ENCODE measurements at places on chromosomes 2 and 18. TPM values are rescaled to one million over a fixed set of nuclear protein-coding genes. Genes with fewer than 3 reads are reported as not detected.

NCK2 gene
- total RNA-seq, result 25.8 TPM

DNA sequence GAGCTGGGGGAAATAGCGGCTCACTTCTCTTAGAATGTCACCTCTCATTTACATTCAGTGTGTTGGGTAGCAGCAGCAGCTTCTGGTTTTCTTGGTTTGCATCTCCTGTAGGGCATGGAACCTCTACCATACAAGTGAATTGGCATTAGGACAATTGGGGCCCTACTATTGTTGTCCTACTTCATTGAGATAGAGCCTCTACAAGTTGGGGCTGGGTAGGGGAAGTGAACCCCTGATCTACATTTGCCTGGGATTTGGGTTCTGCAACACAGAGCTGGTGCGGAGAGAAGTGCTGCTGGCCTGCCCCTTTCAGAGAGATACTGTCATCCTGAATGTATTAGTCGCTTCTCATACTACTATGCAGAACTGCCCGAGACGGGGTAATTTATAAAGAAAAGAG, 391.6 kb upstream of the HS6ST1 start:
- no peak for DNase-seq
- H3K4me3 ChIP-seq, result no peak overlapping the region
- no peaks in the 10 kb centered on the region for H3K27me3 ChIP-seq

DNA sequence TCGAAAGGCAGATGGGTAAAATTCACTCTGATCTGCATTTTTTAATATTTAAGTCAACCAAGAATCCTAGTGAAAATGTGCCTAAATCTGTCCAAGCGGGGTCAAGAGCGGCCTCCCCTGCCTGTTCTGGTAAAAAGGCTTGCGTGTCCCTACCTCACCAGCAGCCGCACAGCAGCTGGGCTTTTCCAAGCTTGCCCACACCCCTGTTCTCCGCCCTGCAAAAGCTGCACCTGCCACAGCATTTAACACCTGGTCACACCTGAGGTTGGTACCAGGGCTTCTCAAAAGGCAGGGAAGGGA, 25.8 kb upstream of the TMEM182 start:
- peak; percentile 48 for DNase-seq
- H3K4me3 ChIP-seq, result peak overlapping the region; percentile 79
- H3K27ac ChIP-seq, result peak overlapping the region; percentile 69
- no peaks in the 10 kb centered on the region for H3K27me3 ChIP-seq
- H3K4me1 ChIP-seq, result peaks cover 6% of the 10 kb centered on the region

DNA sequence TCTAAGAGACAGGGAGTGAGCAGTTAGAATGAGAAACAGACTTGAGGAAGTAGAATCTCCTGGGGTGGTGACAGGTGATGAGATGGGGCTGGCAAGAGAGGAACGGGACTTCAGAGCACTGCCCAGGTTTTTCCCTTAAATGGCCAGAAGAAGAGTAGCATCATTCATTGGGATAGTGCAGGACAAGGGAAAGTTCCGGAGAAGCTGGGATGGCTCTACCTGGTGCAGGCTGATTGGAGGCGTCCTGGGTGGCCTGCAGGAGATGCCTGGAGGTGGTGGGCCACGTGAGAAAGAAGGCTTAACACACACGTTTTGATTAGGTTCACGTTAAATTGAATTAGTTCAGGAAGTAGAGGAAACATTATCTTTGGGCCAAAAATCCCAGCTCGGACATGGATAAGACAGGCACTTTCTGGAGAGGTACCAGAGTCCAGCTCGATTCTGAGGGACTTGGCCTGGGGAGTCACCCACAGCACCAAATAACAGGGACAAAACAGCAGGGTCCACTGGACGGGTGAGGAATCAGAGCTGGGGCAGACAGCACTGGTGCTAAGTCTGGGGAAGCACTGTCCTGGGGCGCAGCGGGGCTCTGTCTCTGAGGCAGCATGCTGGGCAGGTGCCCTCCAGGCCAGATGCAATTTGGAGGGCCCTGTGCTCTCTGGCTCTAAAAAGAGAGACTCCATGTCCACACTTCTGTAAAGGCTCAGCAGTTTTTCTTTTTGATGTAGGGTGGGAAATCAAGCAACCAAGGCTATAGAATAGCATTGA, 512.3 kb upstream of the RAB6C start:
- H3K4me3 ChIP-seq, result no peak overlapping the region
- H3K27ac ChIP-seq, result no peak overlapping the region
- H3K4me1 ChIP-seq, result no peaks in the 10 kb centered on the region
- DNase-seq, result no peak
- no peaks in the 10 kb centered on the region for H3K27me3 ChIP-seq

DNA sequence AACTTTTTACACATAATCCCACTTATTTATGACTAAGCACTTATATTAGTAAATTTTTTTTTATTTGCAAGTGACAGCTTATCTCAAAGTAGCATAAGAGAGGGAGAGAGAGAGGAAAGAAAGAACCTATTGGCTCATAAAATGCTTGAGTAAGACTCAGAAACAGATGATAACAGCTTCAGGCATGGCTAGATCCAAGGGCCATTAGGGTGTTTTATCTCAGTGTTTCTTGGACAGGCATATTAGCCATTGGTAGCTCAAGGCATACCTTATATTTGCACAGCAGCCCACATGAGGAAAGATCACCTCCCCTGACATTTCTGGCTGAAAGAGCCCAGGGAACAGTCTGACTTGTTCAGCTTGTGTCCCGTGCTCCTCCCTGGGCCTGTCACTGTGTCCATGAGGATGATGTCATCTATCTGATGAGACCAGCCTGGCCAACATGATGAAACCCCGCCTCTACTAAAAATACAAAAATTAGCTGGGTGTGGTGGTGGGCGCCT, 64.4 kb downstream of the IL1R2 start:
- peak; percentile 70 for DNase-seq
- no peaks in the 10 kb centered on the region for H3K36me3 ChIP-seq
- no peak overlapping the region for H3K4me3 ChIP-seq

UGT1A1 gene
- not detected for total RNA-seq

- H3K27me3 ChIP-seq, result peaks cover under 1% of the 10 kb centered on the region
- no peaks in the 10 kb centered on the region for H3K36me3 ChIP-seq
- DNase-seq, result no peak
These were observed 126.3 kb upstream of the HS6ST1 start for GRCh38 chr2:128444816-128445522.

SRD5A2 gene
- total RNA-seq, result not detected

DNA sequence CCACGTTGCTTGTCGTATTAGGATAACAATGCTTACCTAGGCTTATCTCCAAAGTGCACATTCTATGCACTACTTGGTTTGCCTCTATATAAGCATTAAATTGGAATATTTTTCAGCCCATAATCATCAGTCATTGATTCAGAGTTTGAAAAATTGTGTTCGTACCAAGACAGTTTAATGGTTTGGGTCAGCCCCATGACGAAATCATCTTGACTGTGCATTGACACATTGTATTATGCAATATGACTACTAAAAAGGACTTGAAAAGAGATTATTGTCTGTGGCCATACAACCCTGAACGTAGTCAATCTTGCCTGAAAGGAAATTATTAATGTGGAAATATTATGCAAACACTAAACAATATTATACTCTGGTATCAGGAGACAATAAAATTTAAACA, 141.3 kb downstream of the EML6 start:
- H3K4me3 ChIP-seq, result no peak overlapping the region
- no peaks in the 10 kb centered on the region for H3K36me3 ChIP-seq
- no peaks in the 10 kb centered on the region for H3K4me1 ChIP-seq

DNA sequence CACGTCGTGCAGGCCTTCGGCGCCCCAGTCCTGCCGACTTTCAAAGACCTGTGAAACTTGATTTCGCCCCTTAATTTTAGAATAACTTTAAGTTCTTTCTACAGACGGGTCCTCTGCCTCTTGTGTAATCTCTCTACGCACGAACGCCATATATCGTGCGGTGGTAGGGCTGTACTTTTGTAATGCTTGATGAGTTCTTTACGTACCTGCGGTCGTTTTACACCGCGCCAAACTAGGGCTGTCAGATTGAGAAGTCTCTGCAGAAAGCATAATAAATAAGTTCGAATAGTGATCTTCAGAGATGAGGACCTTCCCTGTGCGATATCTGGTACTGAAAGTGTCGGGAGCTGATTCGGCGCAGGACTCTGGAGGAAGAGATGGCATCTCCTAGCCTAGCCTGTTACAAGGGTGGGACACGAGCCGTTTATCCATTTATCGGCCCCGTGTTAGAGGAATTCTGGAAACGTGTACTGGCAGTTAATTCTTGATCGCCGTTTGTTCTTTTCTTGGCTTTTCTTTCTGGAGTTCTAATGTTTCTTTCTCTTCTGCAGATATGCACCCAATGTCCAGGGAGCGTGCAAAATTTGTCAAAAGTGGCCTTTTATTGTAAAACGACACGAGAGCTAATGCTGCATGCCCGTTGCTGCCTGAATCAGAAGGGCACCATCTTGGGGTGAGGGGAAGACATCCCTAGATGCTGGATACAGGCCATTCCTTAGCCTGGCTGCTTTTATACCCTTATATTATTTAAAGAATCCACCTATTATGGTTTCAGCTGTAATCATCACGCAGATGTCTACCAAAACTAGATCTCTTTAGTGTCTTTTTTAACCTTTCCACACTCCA, 781 bp upstream of the SLC5A6 start:
- peak overlapping the region; percentile 92 for H3K27ac ChIP-seq
- DNase-seq, result peak; percentile 53
- H3K27me3 ChIP-seq, result no peaks in the 10 kb centered on the region
- peaks cover 50% of the 10 kb centered on the region for H3K36me3 ChIP-seq
- H3K4me1 ChIP-seq, result peaks cover 38% of the 10 kb centered on the region
- peak overlapping the region; percentile 76 for H3K4me3 ChIP-seq

- H3K36me3 ChIP-seq, result peaks cover 8% of the 10 kb centered on the region
- no peak for DNase-seq
- no peaks in the 10 kb centered on the region for H3K4me1 ChIP-seq
- no peak overlapping the region for H3K4me3 ChIP-seq
These were observed 37.9 kb downstream of the GDF7 start for GRCh38 chr2:20704886-20705285.

DNA sequence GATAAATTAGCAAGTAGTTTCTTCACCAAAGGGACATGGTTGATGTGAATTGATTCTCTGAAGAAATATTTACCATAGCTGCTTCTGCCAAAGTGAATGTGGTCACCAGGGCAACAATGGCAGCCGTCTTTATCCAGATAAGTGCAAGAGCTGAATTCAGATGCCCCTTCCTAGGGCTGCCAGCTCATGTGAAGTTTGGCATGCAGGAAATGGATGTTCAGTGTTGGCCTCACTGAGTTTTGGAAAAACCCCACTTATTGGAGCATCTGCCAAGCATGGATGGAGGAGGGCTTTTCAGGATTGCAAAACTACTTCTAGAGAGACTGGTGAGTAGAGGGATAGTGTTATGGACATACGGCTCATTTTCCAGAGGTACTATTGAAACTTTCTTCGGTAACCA, 80.8 kb downstream of the FMNL2 start:
- H3K36me3 ChIP-seq, result no peaks in the 10 kb centered on the region
- DNase-seq, result no peak
- no peak overlapping the region for H3K4me3 ChIP-seq
- H3K27me3 ChIP-seq, result peaks cover 12% of the 10 kb centered on the region

ACTG2 gene
- total RNA-seq, result 0.67 TPM

DNA sequence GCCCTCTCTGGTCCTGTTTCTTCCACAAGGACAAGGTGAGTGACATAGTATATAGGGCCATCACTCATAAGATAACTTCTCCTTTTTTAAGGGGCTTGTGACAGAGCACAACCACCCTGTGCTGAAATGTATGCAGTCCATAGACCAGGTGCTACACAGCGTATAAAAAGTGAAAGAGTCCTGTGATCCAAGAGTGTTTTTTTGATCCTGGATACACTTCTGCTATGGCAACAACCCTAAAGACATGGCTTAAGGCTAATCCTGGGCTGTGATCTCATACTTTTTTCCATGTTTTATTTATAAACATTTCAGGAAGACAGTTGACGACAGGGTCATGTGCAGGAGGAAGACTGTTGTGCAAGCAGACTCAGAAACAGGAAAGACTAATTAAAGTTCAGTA, 400.5 kb upstream of the TCF4 start:
- no peaks in the 10 kb centered on the region for H3K36me3 ChIP-seq
- peaks cover under 1% of the 10 kb centered on the region for H3K4me1 ChIP-seq
- no peak for DNase-seq
- H3K4me3 ChIP-seq, result no peak overlapping the region

DNA sequence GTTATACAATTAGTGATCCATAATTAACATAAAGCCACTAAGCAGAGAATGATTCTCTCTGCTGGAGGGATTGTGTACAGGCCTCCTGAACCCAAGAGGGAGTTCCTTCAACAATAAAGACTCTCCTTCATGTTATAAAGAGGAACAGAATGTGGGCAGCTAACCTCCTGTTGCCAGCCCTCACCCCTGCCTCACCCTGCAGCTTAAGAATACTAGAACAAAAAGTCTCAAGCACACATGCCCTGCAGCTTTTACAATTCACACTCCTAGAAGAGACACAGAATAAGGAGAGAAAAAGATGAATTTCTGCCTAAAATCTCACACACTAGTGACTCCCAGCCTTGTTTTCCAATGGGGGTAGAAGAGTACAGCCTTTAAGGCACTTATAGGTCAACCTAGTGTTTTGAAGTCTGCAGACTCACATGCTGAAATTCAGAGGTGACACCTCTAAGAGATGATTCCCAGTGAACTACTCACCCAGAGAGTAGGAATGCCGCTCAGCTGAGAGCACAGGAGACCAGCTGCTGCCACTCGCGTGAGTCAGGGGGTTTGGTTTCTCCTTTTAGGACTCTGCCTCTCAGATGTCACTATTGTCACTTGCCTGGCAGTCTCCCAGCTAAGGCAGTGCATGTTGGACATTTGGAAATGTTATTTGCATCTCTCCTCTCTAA, 32.5 kb upstream of the IL1RL1 start:
- no peak overlapping the region for H3K4me3 ChIP-seq
- DNase-seq, result no peak
- H3K27me3 ChIP-seq, result peaks cover 2% of the 10 kb centered on the region
- no peak overlapping the region for H3K27ac ChIP-seq
- no peaks in the 10 kb centered on the region for H3K36me3 ChIP-seq

DNA sequence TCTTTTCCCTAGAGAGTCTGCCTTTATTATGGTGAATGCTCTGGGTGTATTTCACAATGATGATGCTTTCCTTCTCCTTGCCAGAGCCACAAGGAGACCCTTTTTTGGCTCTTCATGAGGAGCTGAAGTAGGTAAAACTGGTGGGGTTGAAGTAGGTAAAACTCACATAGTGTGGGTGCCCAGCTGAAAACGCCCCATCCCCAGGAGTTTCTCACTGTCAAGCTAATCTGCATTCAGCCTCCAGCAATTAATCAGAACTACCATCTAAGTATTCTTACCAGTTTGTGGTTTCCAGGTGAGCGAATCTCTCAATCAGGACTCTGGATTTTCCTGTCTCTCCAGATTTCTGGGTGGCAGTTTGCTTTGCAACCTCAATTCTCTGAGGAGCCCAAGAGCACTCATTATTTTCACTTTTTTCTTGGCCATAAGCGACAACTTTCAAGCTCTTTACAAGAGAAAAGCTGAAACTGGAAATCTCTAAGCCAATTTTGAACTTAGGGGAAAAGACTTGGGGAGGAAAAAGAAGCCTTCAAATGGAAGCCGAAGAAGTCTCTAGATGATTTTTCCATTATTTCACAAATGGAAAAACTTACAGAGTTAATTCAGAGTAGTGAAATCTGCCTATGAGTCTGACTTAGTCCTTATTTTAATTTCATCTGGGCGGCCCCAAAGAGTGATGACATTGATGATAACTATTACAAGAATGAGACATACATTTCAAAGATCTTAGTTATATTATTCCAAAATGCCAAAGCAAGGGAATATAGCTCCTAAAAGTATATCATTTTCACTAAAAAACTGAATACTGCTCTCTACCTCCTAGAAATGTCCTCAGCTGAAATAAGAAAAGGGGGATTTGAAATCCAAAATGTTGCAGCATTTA, 121.4 kb upstream of the MAP3K20 start:
- no peak for DNase-seq
- H3K4me3 ChIP-seq, result no peak overlapping the region
- H3K27ac ChIP-seq, result no peak overlapping the region
- H3K36me3 ChIP-seq, result no peaks in the 10 kb centered on the region
- peaks cover 18% of the 10 kb centered on the region for H3K27me3 ChIP-seq

GRCh38 chr2:5339473-5339872, 352.7 kb upstream of the SOX11 start:
- no peak for DNase-seq
- H3K27ac ChIP-seq, result no peak overlapping the region

ASAP2 gene
- total RNA-seq, result 4.3 TPM
